ENCODE measurements at places on chromosomes 11 and 22. TPM values are rescaled to one million over a fixed set of nuclear protein-coding genes. Genes with fewer than 3 reads are reported as not detected.

- no peaks in the 10 kb centered on the region for H3K36me3 ChIP-seq
- no peak overlapping the region for H3K4me3 ChIP-seq
- no peak overlapping the region for H3K27ac ChIP-seq
- DNase-seq: no peak
- no peaks in the 10 kb centered on the region for H3K4me1 ChIP-seq
Measured at GRCh38 chr22:48450188-48450825, 1377.4 kb downstream of the BRD1 start.

GRCh38 chr22:37439347-37439746 is 12.1 kb upstream of the ELFN2 start:
- DNase-seq: no peak
- H3K27ac ChIP-seq: no peak overlapping the region
- H3K4me1 ChIP-seq: no peaks in the 10 kb centered on the region
- no peak overlapping the region for H3K4me3 ChIP-seq

DNA sequence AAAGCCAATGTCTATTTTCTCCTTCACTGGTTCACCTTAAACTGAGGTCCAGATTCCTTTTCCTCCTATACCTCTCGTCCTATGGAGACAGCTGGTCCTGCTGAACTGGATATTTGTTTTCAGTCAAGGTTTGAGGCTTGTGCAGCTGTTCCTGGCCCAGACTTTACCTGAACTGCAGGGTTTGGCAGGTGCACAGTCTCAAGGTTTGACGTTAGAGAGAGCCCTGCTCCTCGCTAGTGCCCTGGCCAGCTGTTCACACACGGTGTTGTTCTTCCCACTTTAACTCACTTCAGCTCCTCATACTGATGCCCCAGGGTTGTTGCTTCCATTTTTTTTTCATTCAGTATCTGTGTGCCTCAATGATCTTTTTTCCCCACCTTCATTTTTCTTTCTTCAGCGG is 74.0 kb upstream of the TTC12 start:
- H3K27ac ChIP-seq: no peak overlapping the region
- no peaks in the 10 kb centered on the region for H3K27me3 ChIP-seq
- no peak overlapping the region for H3K4me3 ChIP-seq
- H3K36me3 ChIP-seq: peaks cover 5% of the 10 kb centered on the region
- H3K4me1 ChIP-seq: no peaks in the 10 kb centered on the region
- DNase-seq: peak; percentile 17

DNA sequence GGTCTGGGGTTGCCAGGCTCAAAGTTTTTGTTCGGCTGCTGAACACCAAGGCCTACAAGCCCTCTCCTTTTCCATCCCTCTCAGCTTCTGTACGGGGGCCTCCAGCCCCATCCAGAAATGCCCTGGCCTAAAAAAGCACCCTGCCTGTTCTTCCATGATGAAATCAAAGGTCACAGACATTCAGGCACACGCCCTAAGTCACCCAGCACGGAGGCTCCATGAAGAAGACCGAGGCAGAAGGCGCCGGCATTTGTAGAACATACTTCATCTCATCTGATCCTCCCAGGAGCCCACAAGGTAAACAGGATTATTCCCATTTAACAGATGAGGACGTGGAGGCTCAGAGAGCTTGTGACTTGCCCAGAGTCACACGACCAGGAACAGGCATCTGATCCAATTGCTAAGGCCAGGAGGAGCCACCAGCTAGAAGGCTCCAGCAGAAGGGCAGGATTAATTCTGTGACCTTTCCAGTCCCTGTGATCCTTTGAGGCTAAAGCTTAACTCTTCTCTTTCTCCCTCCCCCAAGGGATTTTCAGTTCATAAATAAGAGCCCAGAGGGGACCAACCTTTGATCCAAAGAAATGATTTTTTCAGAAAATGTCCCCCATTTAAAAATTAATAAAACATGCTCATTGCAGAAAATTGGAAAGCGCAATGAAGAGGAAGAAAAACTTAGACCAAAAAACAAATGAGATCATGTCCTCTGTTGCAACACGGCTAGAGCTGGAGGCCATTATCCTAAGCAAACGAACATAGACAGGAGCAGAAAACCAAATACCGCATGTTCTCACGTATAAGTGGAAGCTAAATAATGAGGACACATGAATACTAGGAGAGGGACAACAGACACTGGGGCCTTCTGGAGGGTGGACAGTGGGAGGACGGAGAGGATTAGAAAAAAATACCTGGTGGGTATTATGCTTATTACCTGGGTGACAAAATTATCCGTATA is 38.7 kb downstream of the CYTH4 start:
- peaks cover 10% of the 10 kb centered on the region for H3K4me1 ChIP-seq
- H3K27me3 ChIP-seq: peaks cover 20% of the 10 kb centered on the region
- no peak for DNase-seq
- no peaks in the 10 kb centered on the region for H3K36me3 ChIP-seq
- no peak overlapping the region for H3K27ac ChIP-seq
- no peak overlapping the region for H3K4me3 ChIP-seq

DNA sequence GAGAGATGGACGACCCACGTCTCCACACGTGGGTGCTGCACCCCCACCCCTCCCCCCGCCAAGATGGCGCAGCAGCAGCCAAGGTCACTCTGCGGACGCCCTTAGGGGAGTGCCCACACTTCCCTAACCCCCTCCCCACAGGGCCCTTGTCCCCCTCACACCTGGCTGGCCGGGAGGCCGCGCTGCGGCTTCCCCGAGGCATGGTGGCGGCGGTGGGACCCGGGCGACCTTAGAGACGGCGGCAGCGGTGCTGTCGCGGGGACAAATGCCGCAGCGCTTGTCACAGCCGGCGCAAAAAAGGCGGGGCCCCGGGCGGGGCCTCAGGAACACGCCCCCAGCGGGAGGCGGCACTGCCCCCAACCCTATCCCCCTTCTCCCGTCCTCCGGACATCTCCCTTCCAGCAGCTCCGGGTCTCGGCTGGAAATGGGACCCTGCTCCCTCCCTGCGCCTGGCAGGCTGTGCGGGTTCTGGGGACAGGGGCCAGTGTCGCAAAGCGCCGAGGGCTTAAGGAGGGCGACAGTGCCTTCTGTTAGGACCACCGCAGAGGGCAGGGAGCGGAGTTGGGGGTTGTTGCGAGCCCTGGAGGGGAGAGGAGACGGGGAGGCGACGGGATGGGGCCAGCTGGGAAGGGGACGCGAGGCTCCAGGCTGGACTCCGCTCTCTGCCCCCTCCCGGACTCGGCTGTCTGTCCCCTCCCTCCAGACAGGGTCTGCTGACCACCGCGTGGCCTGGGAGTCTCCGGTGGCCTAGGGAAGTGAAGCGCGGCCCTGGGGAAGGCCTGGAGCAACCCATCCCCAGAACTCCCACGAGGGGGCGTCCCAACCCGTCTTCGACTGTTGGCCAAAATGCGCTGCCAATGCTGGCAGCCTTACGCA is at the start of gene CHCHD10:
Gene CHCHD10 (minus strand): TSS at position 300 of the 876 bp plus-strand sequence. CDS start 98 bp downstream, at position 202.
- H3K27me3 ChIP-seq: peaks cover under 1% of the 10 kb centered on the region
- H3K4me1 ChIP-seq: peaks cover 39% of the 10 kb centered on the region
- peak; percentile 93 for DNase-seq

Gene SPTY2D1
- 23.3 TPM for total RNA-seq

Gene DDTL
- not detected for total RNA-seq

Gene PKNOX2
- total RNA-seq: not detected

Gene SLC22A6
- not detected for total RNA-seq

Gene CCDC87
- 0.45 TPM for total RNA-seq
